HepG2 (cell line): ENCODE measurements at places on chromosomes 2 and 18.

DNA sequence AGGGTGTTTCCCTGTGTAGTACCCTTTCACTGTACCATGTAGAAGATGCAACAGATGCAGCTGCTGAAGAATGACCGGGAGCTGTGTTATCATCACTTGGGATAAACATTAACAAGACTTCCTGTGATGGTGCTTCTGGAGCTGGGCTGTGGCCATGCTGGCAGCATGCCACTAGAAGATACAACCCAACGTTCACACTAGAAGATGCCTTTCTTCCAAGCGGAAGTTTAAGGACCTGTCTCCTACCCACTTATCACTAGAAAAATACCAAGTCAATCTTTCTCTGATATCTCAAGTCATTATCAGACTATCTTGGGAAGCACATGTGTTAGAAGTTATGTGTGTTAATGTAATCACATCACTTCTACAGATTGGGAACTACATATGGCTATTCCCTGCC lies 953.5 kb downstream of the CNTNAP5 start:
- no peak for DNase-seq

GRCh38 chr2:141468761-141469160 lies 662.1 kb downstream of the LRP1B start:
- DNase-seq = no peak

- DNase-seq = peak; percentile 42
Observed at GRCh38 chr2:240640939-240641338, 15.7 kb downstream of the GPR35 start.

DNA sequence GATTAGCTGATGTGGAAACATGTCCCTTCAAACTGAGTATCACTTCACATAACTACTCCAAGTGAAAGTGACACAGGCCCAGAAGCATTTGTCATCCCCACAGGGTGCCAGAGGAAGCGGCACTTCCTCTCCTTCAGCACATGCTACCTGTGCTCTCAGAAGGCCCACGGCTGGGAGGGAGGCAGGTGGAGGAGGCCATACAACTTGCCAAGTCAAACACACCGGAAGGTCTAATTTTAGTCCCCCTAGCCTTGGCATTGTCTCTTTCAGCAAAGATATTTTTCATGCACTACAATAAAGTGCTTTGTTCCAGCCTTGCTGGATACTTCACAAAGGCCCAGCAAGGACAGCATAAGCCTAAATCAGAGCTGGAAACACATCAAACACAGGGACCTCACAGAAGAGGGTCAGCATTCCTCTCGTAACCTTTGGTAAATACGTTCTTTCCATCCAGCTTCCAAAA lies 38.0 kb downstream of the VSNL1 start:
- DNase-seq = peak; percentile 96

GRCh38 chr2:172877826-172878225 lies 142.2 kb downstream of the RAPGEF4 start:
- DNase-seq = no peak
